ENCODE measurements at places on chromosomes 3 and 15.

DNA sequence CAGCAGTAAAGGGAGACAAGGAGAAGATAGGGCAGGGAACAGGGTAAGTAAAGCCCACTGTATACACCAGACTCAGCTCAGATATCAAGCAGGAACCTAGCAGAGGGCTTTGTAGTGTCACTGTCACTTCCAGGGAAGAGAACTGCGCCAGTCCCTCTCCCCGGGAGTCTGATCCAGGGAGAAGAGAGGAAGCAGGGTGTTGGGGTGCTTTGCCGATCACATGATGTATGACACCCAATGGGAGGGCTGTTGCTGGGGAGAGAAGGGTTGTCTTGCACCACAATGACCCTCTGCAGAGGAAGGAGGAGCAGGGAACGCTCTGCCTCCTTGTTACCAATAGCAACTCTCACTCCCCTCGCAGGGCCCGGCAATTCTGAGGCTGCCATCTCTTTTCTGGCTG lies 147.2 kb upstream of the SLC2A2 start:
- DNase-seq, result no peak

DNA sequence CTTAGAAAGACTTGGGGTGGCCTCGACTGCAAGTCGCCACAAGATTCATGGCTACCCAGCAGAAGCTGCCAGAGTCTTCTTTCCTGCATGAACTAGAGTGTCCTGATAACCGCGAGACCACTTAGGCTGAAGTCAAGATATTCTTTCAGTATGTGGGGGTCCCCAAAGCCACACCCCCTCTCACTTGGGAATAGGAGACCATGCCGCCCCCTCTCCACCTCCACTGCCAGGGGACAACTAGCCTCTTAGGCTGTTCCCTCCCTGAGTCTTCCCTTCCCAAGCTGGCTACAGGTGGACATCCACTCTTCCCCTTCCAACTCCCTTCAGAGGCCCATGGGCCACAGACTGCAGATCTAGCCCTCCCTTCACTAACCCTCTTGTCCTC lies 1.3 kb upstream of the CCDC12 start:
- DNase-seq, result no peak

GRCh38 chr3:47847260-47847659 lies 44.3 kb downstream of the DHX30 start:
- no peak for DNase-seq

GRCh38 chr15:101391981-101392640 lies 97.1 kb upstream of the SNRPA1 start:
- DNase-seq, result no peak

DNA sequence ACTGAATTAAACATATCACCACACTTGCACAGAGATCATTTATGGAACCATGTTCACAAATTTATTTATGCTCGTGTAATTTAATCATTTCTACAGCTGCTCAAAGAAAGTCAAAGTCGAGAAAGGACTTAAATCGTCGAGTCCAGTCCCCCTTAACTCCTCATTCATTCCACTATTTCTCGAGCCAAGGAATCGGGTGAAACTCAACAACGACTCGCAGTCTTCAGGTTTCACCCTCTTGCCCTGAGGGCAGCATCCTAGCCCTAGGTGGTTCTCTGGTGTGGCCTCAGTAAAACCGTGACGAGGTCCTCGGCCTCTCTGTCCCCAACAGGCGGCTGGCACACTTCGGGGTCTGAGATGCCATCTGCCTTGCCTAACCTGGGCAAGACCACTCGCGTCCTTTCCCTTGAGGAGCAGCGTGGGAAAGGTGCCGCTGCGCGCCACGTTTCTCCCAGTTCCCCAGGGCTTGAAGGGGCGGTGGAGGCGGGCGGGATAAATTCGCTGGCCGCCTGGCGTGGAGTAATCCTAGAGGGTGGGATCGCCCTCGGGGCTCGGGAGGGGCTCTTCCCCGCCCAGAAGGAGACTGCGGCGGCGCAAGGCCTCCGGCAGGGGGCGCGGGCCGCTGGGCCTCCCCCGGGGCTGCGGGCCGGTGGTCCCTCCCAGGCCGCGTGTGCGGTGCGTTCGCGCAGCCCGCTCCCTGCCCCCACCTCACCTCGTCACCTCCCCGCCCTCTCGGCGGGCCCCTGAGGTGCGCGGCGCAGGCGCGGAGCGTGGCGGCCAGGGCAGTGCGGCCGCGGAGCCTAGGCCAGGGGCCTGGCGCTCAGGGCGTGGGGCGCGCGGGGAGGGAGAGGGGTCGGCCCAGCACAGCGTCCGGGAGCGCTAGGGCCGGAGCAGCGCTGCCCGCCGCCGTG lies at the start of gene ZNF639:
TSS of gene ZNF639 (plus strand) at position 746 of the 911 bp plus-strand sequence. CDS start 5,263 bp downstream, outside the sequence.
- peak; percentile 92 for DNase-seq

DNA sequence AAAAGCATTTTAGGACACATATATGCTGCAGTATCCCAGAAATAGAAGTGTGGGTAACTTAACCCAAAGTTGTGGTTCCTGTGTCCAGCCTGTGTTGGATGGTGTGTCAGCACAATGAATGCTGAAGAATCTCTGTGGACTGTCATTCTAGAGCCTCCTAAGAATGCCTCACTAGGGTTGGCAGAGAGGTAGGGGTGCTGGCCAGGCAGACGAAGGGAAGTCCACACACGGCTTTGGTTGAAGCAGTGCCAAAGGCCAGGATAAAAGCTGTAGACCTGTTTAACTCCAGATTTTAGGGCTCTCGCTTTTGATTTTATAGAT lies 43.7 kb upstream of the TIPARP start:
- no peak for DNase-seq

DNA sequence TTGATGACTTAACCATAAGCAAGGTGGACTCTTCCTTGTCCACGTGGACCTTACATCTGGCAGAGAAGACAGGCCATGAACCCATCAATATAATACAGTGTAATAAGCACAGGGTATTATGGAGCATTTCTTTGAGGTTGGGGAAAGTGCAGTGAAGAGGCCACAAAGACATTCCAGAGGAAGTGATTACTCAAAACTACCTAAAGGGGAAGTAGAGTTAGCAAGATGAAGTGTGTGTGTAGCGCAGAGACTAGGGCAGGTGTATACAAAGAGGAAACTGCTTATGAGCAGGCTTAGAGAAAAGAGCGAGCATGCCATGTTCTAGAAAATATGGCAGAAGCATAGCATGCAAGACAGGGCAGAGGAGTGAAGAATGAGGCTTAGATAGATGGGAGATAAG lies 17.9 kb downstream of the CP start:
- DNase-seq, result no peak

DNA sequence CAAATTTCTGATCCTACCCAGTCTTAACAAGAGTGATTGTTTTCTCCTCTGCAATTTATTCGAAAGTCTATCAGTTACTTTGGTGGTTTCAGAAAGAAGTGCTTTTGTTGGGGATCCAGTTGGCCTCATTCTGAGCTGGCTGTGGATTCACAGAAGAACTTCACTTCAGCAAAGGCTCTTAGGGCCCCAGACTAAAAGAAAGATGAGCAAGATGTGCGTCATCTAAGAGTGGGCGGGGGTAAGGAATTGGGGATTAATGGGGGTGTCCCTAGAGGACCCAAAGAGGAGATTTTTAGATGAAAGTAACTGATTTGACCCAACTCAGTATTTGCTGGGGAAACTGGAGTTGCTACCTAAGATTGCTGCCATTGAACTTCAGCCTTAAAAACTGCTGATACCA lies 63.9 kb upstream of the TSEN2 start:
- DNase-seq, result no peak

GRCh38 chr15:43913026-43913780 lies 86.4 kb downstream of the WDR76 start:
- DNase-seq, result no peak

- DNase-seq, result no peak
Measured at GRCh38 chr3:109175411-109175810, 38.9 kb downstream of the C3orf85 start.

DNA sequence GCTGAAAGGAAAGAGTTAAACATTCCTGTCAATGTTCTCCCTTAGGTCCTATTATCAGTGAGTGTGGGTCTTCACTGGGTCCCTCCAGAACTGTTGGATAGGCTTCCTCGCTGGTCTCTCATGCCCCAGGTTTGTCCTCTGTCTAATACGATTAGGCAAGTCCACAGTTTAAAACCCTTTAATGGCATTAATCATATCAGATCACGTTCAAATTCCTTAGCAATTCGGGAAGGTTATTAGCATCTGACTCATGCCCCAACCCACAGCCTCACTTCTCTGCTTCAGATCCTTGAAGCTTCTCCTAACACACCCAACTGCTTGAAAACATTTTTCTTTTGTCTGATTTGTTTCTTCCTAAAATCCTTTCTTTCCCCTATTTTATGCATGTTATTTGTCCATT lies 224.3 kb upstream of the ATP10A start:
- DNase-seq, result no peak

DNA sequence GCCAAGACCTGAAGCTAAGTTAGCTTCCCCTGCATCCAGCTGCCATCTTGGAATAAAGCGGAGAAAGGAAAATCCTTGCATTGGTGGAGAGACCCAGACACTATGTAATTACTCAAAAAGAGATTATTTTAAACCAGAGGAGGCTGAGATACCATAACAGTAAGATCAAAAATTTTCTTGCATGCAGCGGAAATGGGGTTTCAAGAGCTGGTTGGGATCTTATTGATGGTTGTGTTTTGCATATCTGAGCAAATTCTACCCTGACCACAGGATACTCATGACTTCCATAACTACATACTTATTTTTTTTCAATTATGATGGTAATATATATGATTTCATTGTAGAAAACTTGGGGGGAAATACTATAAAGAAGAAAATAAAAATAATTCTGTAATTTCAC lies 17.5 kb downstream of the TMEM158 start:
- DNase-seq, result no peak

DNA sequence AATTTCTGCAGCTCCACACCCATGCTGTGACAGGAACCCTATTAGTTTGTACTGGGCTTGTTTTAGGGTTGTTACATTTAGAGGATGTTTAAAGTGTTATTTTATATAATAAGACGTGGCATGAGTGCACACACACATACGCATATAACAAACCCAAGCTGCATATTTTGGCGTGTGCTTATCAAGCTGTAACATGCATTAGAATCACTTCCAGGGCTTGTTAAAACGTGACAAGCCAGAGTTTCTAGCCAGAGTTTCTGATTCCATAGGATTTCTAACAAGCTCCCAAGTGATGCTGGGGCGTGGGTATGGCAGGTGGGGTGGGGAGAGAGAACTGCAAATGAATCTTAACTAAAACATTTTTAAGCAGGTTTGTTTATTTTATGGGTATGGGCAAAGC lies 17.4 kb downstream of the ONECUT1 start:
- no peak for DNase-seq

- DNase-seq, result no peak
Measured at GRCh38 chr3:49716169-49716568, 3.3 kb downstream of the AMIGO3 start.

DNA sequence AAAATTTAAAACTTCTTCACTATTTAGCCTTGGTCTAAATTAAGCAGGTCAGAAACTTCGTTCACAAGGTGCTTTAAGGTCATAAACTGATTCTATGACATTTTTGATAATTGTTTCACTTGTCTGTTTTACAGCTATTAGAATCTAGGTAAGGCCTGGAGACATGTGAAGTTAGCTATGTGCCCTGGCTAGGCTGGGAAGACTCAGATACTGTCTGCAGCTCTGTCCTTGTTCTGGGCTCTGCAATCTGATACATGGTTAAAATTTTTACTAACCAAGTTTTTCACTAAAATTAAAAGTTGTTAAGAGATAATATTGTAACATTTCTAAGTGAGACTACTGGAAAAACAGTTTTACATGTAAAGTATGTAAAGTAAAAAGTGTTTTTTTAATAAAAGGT lies 479.6 kb upstream of the EPHA6 start:
- DNase-seq, result no peak

DNA sequence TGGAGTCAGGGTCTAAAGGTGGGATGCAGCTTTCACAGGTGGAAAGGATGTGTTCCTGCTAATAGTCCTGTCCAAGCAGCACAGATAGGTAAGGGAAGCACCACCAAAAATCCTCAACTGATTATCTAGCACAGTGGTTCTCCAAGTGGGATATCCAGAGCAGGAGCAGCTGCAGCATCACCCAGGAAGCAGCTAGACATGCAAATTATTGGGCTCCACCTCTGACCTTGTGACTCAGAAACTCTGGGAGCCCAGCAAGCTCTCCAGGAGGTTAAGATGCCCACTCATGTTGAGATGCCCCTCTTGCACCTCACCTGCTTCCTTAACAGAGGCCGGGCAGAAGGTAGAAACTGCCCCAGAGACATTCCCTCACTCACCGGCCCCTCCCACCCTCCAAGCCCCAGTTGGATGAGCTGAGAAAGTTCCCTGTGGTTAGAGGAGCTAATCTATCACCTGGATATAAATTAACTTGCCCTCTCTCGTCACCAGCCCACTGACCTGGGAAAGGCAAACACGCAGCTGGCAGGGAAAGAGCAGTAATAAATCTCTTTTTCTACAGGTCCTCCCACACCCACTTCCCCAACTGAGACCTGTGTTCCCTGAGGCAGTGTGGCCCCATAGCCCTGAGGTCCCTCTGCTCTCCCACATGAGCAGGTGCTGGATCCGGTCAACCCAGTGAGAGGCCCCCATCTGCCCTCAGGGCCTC lies 39.3 kb downstream of the ADCY5 start:
- peak; percentile 55 for DNase-seq

DNA sequence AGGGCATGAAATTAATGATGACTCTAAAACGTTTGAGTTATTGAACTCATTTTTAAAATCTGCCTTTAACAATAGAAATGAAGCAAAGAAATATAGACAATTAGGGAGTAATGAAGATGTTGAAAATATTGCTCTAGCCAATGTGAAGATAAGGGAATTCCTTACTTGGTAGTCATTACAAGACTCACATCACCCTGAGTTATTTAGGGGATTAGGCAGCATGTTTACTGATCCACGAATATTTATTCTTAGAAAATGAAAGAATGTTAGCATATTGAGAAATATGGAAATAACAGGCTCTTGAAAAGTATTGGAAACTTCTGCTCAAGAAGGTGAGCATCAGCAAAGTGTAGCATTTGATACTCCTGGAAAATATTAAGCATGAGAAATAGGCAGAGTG lies 398.1 kb upstream of the ARPP21 start:
- DNase-seq, result no peak

DNA sequence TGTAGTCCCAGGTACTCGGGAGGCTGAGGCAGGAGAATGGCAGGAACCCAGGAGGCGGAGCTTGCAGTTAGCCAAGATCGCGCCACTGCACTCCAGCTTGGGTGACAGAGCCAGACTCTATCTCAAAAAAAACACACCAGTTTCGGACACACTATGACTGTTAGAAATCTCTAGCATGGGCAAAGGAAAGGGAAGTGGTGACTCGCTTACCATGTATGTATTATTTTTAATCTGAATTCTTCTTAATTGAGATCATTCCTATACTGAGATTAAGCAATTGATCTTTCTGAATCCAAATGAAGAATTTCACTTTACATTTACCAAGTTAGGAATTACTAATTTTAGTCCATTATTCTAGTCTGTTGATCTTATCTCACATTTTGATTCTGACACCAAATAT lies 459.2 kb upstream of the ALCAM start:
- no peak for DNase-seq

- DNase-seq, result no peak
Measured at GRCh38 chr3:105781871-105782270, 86.9 kb downstream of the CBLB start.

DNA sequence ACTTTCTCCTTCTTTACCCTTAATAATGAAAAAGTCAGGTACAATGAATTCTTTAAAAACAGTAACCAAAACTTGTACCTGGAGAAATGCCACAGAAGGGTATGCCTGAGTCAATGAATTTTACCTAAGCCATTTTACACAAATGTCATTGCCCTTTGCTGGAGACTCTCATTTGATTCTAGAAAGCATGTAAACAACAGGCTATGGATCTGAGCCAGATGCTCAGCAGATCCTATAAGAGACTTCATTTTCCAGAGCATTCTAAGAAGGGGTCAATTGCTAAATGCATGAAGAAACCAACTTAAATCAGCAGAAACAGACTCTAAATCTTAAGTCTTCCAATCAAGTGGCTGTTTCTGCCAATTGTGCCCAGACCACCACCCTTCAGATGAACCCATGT lies 83.8 kb upstream of the GALNT15 start:
- no peak for DNase-seq
